ENCODE measurements at places on chromosomes 5 and 9.
A peak's percentile ranks its signal among the peaks of the same experiment; 100 is the strongest.

DNA sequence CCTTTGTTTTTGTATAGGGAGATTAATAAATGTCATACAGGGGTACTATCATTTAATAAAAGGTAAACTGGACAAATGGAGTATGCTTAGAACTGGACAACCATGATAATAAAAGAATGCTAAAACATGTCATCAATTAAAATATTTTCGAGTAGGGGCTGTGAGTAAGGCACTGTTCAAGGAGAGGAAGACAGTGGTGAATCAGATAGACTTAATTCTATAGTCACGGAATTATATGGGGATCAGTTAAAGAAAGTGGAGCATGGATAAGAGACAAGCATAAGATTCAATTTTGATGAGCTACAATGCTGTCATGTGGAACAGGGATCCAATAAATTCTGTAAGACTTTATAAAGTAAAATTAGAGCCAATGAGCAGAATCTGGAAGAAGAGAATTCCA is 104.5 kb downstream of the HMHB1 start:
- no peak for DNase-seq

GRCh38 chr5:93294199-93294598 is 286.8 kb downstream of the NR2F1-AS1 start:
- DNase-seq = peak; percentile 85

GRCh38 chr5:172147857-172148256 is 40.2 kb downstream of the STK10 start:
- DNase-seq = no peak

DNA sequence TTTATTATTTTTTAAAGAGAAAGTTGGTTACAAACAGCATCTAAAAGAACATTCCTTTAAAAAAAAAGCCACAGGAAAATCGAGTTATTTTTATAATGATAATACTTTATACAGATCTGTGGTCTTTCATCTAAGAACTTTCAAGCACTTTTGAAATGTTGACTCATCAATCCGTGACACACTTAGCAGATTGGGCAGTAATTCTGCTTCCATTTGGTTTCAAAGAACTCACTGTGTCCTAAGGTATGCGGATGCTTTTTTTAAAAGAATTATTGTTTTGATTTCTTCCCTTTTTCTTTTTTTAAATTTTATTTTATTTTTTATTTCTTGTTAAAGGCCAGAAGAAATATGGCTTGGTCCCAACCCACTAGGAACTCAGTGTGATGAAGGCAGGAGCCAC is 147.8 kb downstream of the AOPEP start:
- DNase-seq = peak; percentile 81

GRCh38 chr5:103498211-103498610 is 64.4 kb downstream of the NUDT12 start:
- no peak for DNase-seq

- DNase-seq = no peak
These were observed 30.0 kb downstream of the FGF18 start for GRCh38 chr5:171449426-171449825.

DNA sequence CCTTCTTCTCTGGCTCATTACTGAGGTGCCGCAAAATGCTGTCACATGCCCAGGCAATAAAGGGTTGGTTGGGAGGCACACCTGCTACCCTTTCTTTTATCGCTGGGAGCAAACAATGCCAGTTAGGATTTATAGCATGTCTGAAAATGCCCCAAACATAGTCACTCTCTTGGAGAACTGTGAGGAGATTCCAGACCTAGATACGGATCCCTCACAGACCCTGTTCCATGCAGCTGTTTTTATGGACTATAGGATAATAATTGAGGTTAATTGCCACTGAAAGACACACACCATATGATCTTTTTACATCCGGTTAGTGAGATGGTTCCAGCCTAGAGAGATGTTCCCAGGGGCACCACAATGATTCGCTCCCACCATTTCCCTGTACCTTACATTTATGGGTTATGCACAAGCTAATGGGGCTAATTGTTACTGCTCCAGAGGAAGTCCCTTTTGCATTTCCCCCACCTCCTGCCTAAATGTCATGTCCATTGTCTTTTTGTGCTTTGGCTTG is 318.1 kb downstream of the PIK3R1 start:
- no peak for DNase-seq

DNA sequence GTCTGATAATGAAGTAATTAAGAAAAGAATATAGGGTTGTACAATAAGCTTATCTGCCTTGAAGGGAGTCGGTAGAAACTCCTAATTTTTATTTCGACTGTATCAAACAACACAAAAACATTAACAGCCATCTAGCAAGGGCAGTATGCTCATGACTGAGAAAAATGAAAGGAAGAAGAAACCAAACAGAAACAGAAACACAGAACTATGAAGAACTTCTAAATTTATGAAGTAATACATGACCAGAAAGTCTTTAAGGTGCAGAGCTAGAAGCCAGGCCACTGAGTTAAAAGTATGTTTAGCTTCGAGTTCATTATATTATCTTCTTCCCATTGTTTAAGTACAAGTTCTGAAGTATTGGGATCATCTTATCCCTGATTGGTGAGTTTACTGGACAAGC is 367.3 kb upstream of the C9orf72 start:
- no peak for DNase-seq

DNA sequence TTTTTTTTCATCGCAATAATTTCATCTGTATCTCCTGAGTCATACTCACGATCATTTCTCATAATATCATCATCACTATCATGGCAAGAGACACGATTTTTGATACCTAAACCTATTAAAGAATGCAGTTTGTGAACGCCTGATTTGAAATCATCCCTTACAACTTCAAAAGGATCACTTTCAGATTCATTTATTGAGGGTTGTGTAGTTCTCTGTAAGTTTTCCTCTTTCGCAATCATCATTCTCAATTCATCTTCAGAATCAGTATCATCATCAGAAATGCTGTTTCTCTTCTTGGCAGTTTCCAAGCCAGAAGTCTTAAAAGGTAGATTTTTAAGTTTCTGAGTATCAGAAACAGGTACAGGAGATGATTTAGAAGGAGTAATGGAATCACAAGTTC is 9.7 kb downstream of the NOL8 start:
- no peak for DNase-seq

DNA sequence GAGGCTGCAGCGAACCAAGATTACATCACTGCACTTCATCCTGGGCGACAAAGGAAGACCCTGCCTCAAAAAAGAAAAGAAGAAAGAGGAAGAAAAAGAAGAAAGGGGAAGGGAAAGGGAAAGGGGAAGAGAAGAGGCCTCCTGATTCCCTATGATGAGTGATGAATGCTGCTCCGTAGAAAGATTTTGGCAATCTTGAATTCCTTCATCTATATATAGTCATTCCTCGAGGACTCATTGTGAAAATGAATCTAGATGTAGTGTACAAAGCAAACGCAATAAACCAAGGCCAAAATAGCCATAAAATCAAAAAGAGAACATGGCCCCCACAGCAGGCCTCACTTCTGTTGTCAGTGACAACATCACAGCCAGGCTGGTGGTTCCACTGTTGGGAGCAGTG is 218.0 kb downstream of the DCP2 start:
- DNase-seq = no peak

DNA sequence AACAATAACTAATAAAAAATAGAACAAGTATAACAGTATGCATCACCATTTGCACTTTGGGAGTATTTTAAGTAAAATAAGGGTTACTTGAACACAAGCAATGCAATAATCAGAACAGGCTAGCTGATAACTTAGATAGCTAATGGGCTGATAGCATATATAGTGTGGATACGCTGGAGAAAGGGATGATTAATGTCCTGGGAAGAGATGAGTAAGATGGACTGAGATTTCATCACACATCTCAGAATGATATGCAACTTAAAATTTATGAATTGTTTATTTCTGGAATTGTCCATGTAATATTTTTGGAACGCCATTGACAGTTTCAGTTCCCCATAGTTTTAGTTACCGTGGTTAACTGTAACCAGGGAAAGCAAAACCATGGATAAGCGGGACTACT is 173.6 kb downstream of the ISL1 start:
- peak; percentile 18 for DNase-seq

DNA sequence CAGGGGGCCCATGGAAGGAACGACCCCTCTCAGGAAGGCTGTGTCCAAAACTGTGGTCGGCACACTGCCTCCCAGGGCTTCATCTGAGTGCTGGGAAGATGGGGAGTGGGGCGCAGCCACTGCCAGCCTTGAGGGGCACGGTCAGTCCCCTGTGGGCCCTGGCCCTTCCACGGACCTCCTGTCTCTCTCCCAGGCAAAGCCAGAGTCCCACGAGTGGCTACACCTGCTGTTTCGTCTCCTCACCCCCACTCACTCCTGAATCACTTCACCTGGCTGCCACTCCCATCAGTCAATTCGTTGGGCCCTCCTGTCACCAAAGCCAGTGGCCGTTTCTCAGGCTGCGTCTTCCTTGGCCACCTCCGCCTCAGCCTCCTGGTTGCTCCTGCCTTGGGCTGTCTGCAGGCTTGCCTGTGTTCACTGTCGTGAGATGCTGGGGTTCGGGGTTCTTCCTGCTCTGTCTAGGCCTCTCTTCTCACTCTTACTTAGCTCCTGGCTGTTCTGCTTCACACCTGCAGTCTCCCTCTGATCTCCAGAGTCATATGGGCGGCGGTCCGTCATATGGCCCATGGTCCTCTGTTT is 58.8 kb upstream of the RNF130 start:
- no peak for DNase-seq

DNA sequence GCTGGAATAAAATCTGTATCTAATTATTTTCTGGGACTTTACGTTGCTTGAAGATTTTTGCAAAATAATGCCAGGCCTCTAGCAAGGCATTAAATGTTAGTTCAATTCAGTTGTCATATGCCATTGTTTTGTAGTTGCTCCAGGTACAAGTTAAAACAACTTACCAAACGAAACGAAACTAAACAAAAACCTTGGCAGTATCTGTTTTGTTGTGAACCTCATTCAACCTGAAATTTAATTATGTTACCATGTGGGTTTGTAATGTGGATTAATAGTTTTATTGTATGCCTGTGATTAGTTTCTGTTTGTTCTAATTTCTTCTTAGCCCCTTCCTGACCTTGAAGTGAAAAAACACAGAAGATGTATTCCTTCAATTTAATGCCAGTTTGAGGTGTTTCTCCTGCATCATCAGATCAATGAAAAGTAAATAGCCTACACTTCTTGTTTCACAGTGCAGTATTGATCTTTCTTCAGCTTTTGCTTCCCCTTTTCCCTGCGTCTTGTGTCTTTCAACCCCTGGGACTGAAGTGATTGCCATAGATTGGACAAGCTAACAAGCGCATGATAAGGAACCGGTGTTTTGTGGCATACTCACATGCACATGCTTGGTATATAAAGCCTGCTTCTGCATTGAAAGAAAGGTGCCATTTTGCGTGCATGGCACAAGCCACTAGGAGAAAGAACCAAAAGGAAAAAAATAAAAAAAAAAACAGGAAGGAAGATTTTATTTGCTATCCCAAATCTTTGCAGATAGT is 699.0 kb upstream of the ARRDC3 start:
- DNase-seq = peak; percentile 4

- DNase-seq = no peak
These were observed 42.7 kb downstream of the SECISBP2 start for GRCh38 chr9:89361031-89361430.

DNA sequence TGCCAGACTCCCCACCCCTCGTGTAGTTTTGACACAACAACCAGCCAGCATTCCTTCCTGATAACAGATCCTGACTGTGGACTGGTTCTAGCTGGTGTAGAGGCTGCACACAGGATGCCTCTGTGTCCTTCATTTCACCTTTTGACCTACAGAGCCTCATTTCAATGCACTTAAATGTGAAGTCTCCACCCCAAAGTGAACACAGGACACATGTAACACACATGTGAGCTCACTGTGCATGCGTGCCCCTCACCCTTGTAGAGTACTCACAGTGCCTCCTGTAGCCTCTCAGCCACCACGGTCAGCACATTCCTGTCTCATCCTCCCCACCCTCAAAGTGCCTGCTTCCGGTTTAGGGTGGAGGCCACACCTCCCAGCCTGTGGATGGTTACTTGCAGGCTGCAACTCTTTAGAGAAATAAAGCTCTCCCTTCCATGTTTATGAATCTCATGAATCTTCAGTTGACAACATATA is 11.6 kb upstream of the NKD2 start:
- DNase-seq = no peak

DNA sequence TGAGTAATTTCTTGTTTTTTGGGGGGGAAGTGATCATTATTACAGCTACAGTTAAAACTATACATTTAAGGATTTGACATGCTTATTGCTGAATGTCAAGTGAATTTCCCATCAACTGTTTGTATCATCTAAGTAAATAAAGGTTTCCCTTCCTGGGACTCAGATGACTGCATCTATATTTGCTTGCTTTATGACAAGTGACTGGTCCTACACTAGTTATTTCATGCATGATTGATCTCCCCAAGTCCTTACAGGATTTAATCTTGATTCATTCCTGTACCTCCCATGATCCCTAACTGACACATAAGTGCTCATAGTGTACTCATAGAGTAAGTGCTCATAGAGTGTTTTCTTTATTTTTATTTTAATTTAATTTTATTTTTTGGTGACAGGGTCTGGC is 2.8 kb downstream of the TXNDC8 start:
- DNase-seq = no peak

GRCh38 chr5:25056836-25057235 is 412.1 kb upstream of the CDH10 start:
- DNase-seq = no peak

DNA sequence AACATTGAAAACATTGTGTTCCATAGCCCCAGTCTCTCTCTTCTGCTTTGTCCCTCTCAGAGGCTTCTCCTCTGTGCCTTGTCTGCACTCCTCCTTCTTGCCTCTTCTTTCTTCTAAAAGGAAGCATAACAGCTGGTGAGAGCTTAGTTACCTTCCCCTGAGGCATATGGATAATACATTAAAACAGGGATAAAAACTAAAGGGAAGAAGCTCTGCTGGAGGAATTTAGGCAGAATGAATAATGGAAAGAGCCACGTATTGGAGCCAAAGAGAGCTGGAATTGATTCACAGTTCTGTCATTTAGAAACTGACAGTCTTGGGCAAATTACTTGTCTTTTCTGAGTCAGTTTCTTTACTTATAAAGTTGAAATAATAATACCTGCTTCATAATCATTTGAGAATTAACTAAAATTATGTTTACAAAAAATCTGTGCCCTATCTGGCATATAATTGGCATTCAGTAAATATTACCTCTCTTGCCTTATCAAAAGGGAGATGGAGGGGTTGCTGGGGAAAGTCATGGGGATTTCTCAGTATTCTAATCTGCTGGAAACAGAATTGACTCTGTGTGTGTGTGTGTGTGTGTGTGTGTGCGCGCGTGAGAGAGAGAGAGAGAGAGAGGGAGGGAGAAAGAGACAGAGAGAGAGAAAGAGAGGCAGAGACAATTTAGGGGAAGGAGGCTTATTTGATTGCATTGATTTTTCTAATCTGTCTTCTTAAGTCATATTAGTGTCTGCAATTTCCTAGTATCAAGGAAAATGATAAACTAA is 20.2 kb downstream of the ZNF474 start:
- DNase-seq = no peak

GRCh38 chr9:114551750-114552685 is 35.6 kb upstream of the ATP6V1G1 start:
- DNase-seq = peak; percentile 98

DNA sequence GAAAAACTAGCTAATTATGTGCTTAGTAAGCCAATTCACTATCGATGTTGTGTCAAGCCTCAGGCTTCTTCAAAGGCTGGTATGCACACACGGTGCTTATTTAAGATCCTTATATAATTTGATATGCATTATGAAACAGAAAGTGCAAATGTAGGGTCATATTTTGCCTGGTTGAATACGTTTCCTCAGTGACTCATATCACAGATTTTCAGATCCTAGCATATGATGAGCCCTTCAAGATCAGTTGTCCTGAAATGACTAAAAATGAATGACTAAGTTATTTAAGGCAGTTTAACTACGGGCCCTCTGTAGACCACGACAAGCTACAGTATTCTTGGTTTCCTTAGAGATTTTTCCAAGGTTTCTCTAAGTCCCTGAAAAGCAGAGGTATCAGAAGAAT is 778.3 kb downstream of the PRELID2 start:
- no peak for DNase-seq

GRCh38 chr9:136589766-136590763 is 44.2 kb upstream of the NOTCH1 start:
- no peak for DNase-seq

Data from foreskin fibroblast (primary cell).